ENCODE measurements at places on chromosomes 1 and 21.

DNA sequence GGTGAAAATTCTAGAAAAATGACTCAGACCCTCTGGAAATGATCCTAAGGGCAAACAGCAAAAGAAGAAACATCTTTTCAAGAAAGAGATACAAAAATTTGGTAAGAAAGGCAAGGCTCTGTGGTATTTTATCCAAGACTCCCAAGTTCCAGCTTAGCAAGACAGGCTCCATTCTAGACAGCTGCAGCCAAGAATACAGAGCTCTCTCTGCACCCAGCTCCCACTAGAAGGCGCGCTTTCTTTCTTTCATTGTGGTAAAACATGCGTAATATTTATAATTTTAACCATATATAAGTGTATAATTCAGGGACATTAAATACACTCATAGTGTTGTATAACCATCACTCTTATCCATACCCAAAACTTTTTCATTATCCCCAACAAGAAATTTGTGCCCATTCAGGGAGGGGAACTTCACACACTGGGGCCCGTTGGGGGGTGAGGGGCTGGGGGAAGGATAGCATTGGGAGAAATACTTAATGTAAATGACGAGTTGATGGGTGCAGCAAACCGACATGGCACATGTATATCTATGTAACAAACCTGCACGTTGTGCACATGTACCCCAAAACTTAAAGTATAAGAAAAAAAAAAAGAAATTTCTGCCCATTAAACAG lies 2.2 kb upstream of the HFM1 start:
- no peak for DNase-seq

DNA sequence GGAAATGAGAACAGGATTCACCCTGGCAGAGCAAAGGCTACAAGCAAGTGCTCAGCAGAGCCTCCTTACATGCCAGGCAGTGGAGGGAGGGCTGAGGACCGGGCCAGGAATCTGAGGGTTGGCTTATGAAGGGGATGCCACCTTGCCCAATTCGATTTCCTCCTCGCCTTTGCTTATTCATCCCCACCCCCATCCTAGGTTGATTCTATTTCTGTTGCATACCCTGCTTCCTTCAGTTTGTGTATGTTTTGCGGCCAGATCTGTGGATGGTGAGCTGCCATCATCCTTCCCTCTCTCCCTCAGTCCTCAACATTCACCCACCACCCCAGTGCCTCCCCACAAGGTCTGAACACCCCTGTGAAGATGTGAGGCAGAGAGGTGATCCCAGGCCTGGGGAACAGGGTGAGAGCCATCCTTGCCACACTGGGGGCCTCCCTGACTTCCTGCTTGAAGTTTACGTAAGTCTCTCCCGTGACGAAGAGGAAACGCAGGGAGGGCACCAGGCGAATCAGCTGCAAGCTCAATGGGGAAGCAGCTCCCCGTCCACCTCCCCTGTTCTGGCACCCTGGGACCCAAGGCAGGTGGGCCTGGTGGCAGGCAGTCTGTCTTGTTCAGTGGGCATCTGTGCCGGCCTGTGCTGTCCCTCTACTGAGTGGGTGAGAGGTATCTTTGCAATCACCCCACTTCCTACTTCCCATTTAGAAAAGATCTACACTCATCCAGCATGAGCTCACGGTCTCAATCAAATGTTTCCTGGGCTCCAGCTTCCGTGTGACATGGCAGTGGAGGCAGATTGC lies 50.6 kb upstream of the CNTN2 start:
- no peak for DNase-seq

GRCh38 chr1:202154766-202155477 lies 5.5 kb downstream of the PTPN7 start:
- DNase-seq = no peak

DNA sequence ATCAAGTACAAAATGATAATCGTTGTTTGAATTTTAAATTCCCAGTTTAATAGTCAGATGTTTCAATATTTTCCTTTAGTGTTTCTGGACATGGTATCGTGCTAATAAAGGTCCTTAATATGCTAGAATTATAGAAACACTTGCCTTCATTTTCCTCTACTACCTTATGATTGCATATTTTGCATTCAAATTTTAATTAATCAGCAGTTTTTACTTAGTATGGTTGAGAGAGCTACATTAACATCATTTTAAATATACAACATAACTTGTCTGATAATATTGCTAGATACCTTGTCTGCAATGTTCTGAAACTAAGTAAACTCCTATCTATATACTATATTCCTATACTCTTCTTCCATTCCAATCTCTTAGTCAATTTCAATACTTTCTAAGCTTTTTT lies 66.3 kb downstream of the USH2A start:
- no peak for DNase-seq

DNA sequence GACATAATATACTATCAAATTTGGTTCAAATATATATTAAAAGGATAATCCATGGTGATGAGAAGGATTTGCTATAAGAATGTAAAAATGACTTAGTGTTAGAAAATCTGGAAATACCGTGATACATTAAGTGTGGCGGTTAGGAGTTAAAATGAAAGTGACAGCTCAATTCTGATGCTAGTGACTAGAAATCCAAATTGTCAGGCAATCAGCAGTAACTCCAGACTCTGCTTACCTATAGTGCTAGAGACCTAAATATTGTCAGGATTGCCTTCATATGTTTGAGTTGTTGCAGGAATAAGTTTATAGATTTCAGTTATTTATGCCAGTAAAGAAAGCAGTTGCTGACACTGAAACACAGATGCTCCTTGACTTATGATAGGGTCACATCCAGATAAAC lies 737.4 kb downstream of the MRPL39 start:
- DNase-seq = no peak

- DNase-seq = no peak
These were observed 92.4 kb downstream of the RUNX1 start for GRCh38 chr21:34956416-34957316.

All from activated CD4-positive, alpha-beta T cell treated with anti-CD3 and anti-CD28 coated beads for 24 hours (primary cell).